Cardiac fibroblast (primary cell): ENCODE measurements at places on chromosomes 7 and 10.

DNA sequence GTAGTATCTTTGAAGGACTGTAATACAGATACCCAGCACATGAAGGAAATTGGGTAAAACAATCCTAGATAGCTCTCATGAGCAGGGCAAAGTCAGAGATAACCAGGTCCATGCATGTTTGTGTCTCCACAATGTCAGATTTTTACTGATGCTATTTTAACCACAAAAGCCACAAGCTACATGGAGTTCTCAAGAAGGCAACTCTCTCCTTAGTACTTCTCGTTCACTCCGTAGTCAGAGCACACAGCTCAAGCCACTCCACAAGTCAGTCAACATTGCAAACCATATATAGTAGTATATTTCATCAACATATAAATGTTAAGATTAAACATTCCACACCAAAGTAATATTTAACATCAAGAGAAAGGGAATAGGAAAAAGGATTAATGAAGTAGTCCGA, 98.0 kb upstream of the PIK3CG start:
- no peak for DNase-seq

DNA sequence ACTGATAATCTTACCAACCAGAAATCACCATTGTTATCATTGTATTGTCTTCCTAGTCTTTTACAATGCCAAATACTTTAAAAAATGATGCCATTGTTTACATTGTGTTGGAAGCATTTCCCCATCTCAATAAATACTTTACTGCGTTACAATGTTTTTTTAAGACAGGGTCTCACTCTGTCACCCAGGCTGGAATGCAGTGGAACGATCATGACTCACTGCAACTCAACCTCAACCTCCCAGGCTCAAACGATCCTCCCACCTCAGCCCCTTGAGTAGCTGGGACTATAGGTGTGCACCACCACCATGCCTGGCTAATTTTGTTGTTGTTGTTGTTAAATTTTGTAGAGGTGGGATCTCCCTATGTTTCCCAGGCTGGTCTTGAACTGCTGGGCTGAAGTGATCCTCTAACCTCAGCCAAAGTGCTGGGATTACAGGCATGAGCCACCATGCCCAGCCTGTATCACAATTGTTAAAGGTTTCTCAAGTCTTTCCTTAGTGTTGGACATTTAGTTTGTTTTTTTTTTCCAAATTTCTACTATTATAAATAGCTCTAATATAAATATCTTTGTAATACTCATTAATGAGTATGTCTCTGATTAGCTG, 13.5 kb downstream of the LRMDA start:
- no peak for DNase-seq

DNA sequence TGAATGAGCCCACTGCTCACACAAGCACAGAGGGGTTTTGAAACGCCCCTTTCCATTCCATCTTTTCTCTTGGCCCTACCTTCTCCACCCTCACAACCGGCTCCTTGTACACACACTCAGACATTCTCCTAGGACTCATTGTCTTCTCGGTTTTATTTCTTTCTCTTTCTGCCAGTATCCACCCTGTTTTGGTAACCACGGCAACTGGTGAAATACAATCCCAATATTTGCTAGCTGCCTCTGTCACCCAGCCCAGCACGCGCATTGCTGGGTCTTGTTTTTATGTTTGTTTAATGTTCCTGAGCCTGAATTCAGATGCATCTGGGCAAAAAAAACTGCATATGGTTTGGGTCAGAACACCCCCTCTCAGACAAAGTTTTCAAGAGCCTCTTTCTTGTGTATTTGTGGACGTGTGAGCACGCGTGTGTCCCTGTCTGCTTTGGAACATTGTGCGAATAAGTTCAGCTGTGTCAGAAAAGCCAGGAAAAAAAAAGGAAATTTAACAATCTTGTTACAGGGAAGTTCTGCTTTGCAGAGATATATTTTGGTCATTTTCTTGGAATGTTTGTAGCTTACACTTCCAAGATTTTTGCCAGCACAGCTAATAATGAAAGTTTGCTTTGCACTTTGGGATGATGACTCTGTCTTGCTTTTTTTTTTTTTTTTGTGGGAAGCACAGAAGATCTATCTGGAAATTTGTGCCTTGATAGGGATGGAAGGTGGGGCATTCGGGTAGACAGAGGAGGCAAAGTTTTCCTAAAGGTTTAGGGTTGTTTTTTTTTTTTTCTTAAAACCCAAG, 225.9 kb downstream of the TRIL start:
- DNase-seq: peak; percentile 65

DNA sequence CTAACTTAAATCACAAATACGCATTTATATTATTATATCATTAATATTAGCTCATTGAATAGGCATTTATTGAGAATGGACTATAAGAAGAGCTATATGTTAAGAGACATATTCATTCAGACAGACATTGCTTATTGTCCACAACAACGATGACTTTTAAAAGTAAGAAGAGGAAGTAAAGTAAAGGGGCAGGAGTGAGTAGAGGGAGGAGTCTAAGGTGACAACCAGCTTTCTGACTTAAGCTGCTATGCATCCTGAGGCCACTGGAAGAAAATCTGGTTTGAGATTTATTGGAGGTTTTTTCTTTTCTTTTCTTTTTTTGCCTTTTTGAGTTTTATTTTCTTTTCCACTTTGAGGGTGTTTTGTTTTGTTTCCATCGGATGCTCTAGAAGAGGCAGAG, 723.5 kb downstream of the GRM8 start:
- DNase-seq: no peak

DNA sequence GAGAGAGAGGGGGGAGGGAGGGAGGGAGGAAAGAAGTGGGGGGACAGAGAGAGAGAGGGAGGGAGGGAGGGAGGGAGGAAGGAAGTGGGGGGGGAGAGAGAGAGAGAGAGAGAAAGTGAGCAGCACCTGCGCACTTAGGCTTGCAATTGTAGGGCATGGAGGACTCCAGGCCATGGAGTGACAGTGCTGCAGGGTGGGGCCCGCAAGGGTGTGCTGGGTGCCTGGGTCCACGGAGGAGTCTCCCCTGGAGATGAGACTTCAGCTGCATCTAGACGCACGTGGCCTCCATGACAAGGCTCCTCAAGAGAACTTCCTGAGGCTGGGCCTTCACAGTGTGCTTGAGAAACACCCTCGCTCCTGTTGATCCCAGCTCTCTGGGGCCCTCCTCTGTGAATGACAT, 44.5 kb downstream of the CLRN3 start:
- no peak for DNase-seq

DNA sequence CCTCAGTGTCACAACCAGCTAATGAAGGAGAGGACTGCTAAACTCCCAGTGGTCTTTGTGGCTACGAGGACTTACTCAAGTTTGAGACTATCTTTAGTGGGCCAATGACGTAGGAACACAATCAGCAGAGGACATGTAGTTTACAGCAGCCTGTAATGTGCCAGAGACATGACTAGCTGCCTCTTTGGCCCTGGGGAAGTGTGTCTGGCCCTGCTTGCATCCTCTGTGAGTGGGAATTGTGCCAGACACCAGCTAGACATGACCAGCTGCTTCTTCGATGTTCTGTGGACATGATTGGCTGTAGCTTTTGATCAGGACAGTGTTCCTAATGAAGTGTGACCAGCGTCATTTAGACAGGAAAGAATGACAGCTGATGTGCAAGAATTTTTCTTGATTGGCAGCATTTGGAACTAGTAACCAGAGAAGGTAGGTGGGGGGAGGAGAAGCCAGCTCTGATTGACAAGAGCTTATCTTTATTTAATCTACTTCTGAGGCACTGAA, 141.7 kb downstream of the AUTS2 start:
- peak; percentile 62 for DNase-seq

GRCh38 chr10:43251419-43252165, 15.3 kb downstream of the RASGEF1A start:
- DNase-seq: no peak

DNA sequence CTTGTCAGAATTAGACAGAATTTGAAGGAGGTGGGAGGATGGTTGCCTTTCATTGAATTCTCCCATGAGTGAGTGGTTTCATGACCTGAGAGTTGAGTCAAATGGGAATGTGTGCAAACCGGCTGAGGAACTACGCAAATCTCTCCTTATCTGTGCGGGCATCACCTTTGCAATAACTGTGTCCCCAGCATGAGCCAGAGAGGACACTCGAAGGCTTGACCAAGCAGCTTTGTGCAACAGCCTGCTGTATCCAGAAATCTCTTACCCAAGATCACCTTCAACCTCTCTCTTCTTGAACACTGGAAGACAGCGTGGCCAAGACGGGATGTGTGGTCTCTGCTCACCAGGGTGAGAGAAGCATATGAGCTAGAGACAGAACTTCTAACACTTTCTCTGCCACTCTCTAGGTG, 93.8 kb upstream of the IKZF1 start:
- DNase-seq: no peak

DNA sequence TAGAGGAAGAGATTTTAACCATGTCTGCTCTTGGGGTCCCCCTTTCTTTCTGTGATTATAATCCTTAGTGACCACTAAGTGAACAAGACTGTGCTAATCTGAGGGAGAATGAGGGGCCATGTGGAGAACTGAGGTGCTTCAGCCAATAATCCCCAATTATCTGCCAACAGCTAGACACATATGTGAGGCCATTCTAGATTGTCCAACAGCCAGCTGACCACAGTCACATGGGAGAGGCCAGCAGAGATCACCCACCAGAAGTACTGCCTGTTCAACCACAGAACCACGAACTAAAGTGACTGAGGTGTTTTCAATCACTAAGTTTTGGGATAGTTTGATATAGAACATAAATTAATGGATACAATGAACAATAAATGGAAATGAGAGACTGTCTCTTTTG, 74.3 kb downstream of the SEMA3E start:
- DNase-seq: no peak

- DNase-seq: no peak
These were observed 51.0 kb upstream of the MSMB start for GRCh38 chr10:46096909-46097575.

- no peak for DNase-seq
These were observed 54.1 kb downstream of the C10orf105 start for GRCh38 chr10:71665456-71665855.

- DNase-seq: no peak
These were observed 14.1 kb downstream of the CHN2 start for GRCh38 chr7:29208410-29209250.

GRCh38 chr7:72127136-72127535, 285.0 kb downstream of the CALN1 start:
- DNase-seq: no peak

DNA sequence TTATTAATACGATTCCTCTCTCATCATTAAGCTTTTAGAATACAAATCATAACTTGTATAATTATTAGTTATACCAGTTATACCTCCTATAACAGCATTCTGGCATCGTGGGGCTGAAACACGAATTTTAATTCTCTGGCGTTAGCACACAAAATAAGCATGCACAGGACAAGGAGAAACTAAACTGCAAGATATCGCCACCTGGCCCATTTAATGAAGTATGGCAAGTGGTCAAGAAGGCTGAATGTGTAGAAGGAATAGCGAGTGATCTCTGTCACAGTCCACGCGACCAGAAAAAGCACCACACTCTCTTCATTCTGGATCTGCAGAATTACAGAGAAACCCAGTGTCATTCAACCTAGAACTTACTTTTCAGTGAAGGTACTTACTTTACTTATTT, 18.1 kb downstream of the HACD1 start:
- peak; percentile 60 for DNase-seq

GRCh38 chr7:11895337-11895736, 63.3 kb upstream of the THSD7A start:
- no peak for DNase-seq

DNA sequence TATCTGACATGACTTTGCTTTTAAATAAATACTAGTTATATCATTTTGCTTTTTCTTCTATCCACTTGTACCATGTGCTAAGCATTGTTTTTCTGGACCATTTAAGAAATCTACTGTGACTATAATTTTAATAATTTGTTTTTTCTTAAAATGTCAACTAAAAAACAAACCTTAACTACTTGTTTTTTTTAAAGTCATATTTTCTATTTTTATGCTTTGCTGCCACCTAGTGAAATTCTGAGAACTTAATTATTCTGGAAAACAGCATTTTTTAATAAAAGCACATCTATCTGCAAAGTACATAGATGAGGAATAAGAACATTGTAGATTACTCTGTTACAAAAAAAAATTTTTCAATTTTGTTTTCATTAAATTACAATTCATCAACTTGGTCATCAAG, 47.4 kb downstream of the ORC5 start:
- DNase-seq: peak; percentile 49

GRCh38 chr7:3246127-3246526, 54.9 kb upstream of the SDK1 start:
- no peak for DNase-seq

- DNase-seq: peak; percentile 17
These were observed 68.9 kb downstream of the DYNC1I1 start for GRCh38 chr7:95840953-95841950.

GRCh38 chr10:112843623-112844022, 106.4 kb upstream of the TCF7L2 start:
- DNase-seq: no peak

DNA sequence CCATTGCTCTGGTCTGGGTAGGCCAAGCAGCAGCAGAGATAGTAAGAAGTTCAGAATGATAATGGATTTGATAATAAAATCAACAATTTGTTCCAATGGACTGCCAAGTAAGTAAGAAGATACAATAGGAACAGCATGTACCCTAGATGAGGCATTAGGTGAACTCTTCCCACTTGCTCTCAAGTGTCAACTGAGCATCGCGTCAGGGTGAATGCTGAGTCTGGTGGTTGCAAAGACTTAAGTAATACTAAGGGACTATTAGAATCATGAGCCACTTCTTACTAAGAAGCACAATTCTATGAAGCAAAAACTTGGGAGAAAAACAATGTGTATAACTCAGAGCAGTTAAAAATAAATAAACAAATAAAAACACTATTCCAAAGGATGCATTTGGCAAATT, 54.5 kb downstream of the LRRN3 start:
- DNase-seq: no peak

DNA sequence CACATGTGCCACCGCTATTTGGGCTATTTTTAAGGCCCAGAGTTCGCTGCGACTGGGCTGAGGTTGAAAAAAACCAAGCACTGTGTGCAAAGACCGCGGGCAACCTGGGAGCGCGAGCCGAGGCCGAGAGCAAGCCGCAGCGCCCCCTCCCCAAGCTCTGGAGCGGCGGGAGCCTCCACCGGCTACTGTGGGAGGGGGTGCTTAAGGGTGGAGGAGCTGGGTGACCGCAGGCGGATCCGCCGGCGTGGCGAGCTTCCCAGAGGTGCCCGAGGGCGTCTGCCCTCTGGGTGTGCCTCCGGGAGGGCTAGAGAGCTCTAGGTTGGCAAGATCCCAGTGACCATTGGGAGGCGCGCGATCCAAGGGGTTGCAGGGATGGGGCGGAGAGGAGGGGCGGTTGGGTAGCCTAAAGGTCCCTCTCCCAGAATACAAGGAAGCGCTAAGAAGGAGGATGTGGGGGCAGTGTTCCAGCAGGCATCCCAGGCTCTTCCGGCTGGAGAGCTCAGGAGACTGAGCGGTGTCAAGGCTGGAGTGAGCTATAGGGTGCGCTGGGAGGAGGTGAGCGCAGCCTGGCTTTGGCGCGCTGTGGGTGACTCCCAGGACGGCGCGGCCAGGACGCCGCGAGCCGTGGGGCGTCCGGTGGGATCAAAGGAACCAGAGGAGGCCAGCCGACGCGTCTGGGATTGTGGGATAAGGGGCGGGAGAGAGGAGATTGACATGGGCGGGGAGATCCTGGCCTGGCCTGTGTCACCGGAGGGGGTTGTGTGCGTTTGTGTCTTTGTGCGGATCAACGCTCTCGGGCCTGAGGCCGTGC, 8.0 kb downstream of the DLX5 start:
- DNase-seq: no peak
